Erythroblast (primary cell): ENCODE measurements at places on chromosomes 11 and 22.

DNA sequence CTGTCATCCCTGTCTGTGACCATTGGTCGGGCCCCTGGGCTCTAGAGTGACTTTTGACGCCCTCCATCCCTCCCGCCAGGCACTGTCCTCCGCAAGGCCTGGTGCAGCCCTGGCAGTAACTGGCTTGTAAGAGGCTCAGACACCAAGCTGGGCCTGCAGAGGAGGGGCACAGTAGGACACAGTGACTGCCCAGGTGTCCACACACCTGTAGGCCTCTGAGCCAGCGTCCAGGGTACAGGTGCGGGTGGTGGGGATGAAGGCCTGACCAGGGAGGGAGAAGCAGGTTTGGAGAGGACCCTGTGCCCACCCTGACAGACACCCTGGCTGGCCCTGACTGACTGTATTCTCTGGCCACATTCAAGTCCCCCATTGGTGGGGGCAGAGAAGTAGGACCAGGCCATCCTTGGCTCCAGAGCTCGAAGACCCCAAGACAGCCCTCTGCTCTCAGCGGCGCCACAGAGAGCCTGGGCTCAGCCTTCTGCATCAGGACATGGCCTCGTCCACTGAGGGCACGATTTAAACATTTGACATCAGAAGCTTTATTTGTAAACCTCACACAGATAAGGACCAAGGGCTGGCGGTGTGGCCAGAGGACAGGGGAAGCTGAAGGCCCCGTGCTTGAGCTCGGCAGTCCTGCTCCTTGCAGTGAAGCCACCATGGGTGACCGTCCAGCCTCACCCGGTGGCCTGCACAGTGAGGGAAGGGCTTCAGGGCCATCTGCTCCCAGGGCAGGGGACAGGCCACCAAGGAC, 31.4 kb downstream of the PPIL2 start:
- no peak for DNase-seq

- DNase-seq = peak; percentile 19
Measured at GRCh38 chr22:21726650-21727049, 8.9 kb downstream of the YPEL1 start.

GRCh38 chr11:10868352-10868751, 10.5 kb upstream of the ZBED5 start:
- no peak for DNase-seq

GRCh38 chr22:26322179-26322905, 106.7 kb upstream of the ASPHD2 start:
- DNase-seq = no peak

GRCh38 chr22:44455151-44455962, 42.7 kb downstream of the RTL6 start:
- DNase-seq = no peak

DNA sequence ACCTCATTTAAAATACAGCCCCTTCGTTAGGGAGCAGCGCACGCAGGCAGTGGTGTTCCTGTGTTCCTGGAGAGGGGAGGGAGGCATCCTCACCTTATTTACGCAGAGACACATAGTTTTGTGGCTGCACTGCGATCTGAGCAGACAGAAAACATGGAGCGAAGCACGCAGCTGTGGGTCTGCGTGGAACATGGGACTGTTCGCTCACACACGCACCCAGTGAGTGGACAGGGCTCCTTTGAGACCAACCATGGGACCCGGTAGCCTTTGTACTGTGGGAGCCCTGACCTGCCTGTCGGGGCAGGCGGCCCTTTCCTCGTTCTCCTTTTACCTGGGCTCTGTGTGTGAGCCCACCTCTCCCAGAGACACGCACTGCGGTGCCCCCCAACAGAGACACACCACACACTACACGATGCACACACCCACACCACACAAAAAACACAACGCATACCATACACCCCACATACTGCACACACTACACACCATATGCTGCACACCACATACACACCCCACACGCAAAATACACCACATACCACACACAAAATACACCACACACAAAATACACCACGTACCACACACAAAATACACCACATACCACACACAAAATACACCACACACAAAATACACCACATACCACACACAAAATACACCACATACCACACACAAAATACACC, 1245.7 kb downstream of the BRD1 start:
- DNase-seq = peak; percentile 7

GRCh38 chr11:119144825-119145486, 3.9 kb upstream of the ABCG4 start:
- DNase-seq = peak; percentile 80

DNA sequence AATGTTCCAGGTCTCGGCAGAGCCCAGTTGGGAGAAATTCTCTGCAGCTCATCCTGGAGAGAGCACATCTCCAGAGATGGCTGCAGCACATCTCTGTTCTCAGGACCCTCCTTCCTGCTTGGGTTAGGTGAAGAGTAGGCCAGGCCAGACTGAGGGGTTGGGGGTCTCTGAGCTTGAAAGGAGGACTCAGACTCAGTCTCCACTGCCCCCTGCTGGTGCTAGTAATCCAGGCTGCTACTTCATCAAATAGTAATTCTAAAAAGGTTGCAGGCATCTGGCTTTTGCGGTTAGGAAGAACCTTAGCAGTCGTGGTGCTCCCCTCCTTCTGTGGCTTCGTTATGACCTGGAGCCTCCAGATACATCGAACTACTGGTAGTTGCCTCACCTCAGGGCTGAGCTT, 9.7 kb downstream of the TUB start:
- DNase-seq = no peak

- no peak for DNase-seq
Measured at GRCh38 chr11:4190098-4190497, 95.5 kb downstream of the RRM1 start.

GRCh38 chr11:11814614-11815452, 26.9 kb upstream of the USP47 start:
- peak; percentile 46 for DNase-seq

- DNase-seq = no peak
Measured at GRCh38 chr11:40606800-40607199, 852.7 kb downstream of the LRRC4C start.

GRCh38 chr11:1829039-1829820, 5.6 kb upstream of the SYT8 start:
- no peak for DNase-seq

GRCh38 chr22:40651057-40651456, 14.5 kb upstream of the MRTFA start:
- DNase-seq = peak; percentile 51

GRCh38 chr22:43296276-43296902, 46.8 kb downstream of the SCUBE1 start:
- DNase-seq = no peak

GRCh38 chr22:50313600-50313999, 6.2 kb upstream of the PLXNB2 start:
- DNase-seq = no peak

DNA sequence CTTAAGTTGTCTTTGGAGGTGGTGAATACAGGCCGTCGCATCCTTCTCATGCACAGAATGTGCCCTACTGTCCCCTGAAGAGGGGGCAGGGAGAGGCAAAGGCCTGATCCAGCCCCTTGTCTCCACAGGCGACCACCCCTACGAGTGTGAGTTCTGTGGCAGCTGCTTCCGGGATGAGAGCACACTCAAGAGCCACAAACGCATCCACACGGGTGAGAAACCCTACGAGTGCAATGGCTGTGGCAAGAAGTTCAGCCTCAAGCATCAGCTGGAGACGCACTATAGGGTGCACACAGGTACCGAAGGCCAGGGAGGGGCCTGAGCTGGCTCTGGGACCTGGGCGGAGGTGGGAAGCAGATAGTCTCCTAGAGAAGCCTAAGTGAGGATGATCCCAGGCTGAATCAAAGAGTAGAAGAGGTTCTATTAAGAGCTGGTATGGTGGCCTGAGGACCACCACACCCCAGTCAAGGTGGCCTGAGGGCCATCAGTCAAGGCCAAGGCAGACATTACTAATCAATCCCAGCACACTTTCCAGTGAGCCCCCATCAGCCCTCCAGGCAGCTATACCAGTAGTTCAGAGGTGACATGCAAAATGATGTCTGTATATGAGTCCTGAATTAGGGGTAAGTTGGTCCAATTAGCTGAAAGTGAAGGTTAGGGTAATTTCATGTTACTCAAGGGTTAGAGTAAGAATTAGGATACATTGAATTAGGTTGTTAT, 49.0 kb upstream of the NNMT start:
- peak; percentile 14 for DNase-seq

DNA sequence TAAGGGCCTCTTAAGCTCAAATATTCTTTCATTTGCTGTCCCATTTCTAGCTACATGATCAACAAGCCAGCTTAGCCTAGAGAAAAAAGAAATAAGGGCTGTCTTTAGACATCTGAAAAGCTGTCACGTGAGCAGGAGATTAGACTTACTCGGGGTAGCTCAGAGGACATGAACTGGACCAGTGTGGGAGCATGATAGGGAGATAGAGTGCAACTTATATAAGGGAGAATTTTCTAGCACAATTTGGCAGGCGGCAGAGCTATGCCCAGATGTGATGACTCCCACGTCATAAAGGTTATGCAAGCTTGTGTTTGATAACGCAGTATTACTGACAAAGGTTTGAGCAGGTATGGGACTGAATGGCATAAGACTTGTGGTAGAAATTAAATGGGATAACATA, 28.2 kb upstream of the TPBGL start:
- no peak for DNase-seq

DNA sequence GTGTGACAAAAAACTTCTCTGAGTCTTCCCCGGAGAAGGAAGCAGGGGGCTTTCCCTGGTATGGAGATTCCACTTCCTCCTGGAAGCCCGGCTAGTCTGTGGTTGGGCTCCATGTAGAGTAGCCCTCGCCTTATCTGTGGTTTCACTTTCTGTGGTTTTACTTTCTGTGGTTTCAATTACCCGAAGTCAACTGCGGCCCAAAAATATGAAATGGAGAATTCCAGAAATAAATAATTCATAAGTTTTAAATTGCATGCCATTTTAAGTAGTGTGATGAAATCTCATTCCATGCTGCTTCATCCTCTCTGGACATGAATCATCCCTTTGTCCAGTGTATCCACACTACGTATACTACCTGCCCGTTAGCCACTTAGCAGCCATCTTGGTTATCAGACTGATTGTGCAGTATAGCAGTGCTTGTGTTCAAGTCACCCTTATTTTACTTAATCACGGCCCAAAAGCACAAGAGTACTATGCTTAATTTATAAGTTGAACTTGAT, 275.0 kb upstream of the SESN3 start:
- DNase-seq = no peak

- DNase-seq = peak; percentile 8
Measured at GRCh38 chr11:43504316-43504950, 145.7 kb downstream of the TTC17 start.

DNA sequence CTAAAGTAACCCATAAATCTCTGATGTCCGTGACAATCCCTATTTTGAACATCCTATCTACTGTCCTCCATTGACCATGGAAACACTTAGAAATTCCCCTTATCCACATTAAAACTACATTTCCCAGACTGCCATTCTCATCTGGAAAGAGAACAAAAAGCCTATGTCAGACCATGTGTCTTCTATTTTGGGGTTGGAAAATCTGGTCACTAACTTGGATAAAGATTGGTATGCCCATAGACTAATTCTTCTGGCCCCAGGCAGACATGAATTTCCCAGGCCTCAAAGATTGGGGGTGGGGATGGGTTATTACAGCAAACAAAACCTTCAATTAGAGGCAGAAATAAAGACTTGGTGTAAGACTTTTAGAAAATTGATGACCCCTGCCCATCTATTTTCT, 30.9 kb upstream of the CREB3L1 start:
- DNase-seq = no peak

DNA sequence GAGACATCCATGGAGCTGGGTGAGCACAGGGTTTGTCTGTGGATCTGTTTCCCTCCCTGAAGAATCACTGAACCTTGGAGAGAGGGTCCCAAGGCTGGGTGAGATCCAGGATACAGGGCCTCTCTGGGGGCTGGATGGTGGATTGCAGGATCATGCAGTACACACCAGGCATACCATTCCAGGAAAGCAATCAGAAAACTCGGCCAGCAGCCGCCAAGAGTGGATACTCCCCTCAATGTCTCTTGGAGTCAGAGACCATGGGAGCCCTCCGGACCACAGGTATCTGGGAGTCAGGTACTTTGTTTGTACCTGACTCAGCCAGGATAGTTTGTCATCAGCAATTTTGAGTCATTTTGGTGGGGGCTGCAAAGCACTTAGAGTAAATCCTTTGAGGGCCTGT, 14.6 kb upstream of the SYT13 start:
- DNase-seq = no peak

DNA sequence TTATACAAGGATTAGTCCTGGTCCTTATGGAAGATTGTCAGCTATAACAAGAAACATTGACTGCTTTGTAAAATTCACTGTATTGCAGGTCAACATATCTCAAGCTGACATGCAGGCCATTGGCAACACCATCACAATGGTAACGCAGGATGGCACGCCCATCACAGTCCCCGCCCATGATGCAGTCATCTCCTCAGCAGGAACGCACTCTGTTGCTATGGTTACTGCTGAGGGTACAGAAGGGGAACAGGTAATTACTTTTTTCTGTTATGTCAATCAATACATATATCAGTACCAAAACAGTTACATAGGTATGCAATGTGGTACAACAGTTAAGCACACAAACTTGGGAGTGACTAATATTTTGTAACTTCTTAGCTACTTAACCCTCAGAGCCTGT, 55.3 kb downstream of the ZNF143 start:
- DNase-seq = peak; percentile 43

GRCh38 chr22:26086359-26086758, 82.9 kb upstream of the SEZ6L start:
- no peak for DNase-seq

DNA sequence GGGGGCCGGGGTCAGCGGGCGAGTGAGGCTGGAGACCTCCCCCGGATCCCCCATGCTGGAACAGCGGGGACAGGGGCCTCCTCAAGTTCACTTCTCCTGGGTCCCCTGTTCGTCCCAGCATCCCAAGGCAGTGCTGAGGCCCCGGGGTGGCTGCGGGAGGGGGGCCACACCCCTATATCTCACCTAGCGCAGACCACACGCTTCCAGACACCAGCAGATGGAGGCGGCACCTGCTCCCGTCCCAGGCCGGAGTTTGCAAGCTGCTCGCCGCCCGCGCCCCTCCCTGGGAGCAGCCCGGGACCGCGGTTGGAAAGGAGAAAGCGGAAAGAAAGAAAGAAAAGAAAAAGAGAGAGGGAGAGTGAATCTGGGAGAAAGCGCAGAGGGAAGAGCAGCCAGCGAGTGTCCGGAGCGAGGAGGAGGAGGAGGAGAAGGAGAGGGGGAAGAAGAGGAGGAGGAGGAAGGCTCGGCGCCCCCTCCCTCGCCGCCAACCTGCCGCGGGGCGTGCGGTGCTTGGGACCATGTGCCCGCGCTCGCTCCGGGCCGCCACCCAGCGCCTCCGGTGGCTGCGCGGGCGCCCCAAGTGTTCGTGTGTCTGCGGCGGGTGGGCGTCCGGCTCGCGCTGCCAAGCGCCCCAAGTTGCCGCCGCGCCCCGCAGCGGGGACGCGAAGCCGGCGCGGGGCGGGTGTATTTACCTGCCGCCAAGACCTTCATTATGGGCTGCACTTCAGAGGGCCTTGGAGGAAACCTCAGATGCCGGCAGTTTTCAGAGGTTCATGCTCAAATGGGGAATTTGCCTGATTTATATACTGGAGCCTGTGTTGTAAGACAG, at the start of gene LIF:
LIF (minus strand) TSS at position 775 of the 829 bp plus-strand sequence; CDS start at position 711, 64 bp downstream.
- DNase-seq = peak; percentile 65

GRCh38 chr11:32137869-32138268, 47.0 kb downstream of the RCN1 start:
- DNase-seq = no peak

GRCh38 chr11:64156235-64157011, 9.5 kb downstream of the MACROD1 start:
- DNase-seq = no peak

GRCh38 chr11:68071281-68072048, 32.6 kb downstream of the TCIRG1 start:
- DNase-seq = no peak

- DNase-seq = no peak
Measured at GRCh38 chr11:77155082-77155475, 27.0 kb downstream of the MYO7A start.
